Body of pancreas (tissue), 4 donors: ENCODE measurements at places on chromosomes 4 and X.

GRCh38 chrX:44946771-44947170 is 73.8 kb downstream of the KDM6A start:
- DNase-seq = no peak

DNA sequence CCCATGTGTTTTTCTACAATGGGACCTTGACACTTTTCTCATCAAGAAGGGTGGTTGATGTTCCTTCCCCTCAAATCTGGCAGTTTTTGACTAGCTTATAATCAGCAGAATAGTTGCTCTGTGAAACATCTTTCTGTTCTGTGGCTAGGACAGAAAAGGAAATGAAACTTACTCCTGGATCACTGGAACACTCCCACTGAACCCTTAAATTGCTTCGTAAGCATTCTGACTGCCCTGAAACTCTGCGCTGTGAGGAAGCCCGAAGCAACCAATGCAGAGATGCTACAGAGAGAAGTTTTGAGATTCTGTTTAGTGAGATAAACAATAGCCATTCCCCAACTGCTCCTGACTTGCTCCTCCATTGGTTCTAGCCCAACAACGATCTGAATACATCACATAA is 602.2 kb downstream of the CENPC start:
- DNase-seq = no peak

- DNase-seq = no peak
These were observed 83.0 kb upstream of the IL13RA1 start for GRCh38 chrX:118644378-118644777.

GRCh38 chr4:109611045-109611646 is 51.1 kb downstream of the MCUB start:
- DNase-seq = no peak

- no peak for DNase-seq
These were observed 179.7 kb upstream of the NDP start for GRCh38 chrX:44152852-44153251.

GRCh38 chr4:137116144-137116543 is 416.1 kb downstream of the PCDH18 start:
- no peak for DNase-seq

- no peak for DNase-seq
These were observed 15.3 kb downstream of the ATP7A start for GRCh38 chrX:77925764-77926163.

DNA sequence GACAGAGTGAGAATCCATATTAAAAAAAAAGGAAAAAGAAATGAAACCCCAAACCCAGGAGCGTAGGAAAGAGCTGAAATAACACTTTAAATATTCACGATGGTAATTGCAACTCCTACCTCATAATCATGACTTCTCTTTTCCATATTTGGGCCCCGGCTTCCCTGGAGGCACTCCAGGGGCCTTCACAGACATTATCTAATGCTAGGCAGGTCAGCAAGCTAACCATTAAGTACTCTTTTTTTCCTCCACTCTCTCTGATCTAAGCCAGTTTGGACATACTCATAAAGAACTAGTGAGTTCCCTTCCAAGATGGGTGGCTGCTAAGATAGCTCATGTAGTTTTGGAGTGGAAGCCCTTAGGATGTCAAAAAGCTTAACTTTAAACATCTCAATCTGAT is 83.2 kb downstream of the SH3KBP1 start:
- DNase-seq = no peak

DNA sequence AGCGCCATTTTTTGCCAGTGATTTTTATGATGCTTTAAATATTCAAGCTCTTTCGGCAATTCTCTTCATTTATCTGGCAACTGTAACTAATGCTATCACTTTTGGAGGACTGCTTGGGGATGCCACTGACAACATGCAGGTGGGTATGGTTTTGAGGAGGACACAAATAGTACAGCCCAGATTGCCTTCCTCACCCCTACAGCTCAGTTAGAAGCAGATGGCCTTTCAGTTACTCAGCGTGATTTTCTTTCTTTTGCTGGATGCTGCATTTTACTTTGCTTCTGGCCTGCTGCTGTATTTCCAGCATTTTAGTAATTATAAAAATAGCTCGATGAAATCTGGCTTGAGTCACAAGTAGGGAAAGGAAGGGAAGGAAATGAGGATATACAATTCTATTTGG is 114.7 kb downstream of the SLC4A4 start:
- DNase-seq = no peak

DNA sequence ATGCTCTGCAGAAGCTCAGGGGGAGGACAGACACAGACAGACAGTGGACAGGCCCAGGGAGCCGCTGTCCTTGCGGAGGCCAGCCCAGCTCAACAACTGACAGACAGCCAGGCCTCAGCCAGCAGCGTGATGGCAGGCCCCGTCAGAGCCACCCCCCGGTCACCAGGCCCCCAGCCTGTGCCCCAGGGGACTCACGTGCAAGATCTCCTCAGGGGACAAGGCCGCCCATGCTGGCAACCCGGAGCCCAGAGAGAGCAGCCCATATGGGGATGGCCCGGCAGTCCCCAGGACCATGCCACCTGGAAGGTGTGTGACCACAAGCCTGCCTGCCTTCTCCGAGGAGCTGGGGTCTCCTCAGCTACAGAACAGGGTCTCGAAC is 28.0 kb upstream of the MXD4 start:
- DNase-seq = no peak

GRCh38 chr4:168993714-168994510 is 16.1 kb downstream of the CBR4 start:
- no peak for DNase-seq

GRCh38 chr4:104890598-104891275 is 255.9 kb upstream of the TET2 start:
- DNase-seq = no peak

DNA sequence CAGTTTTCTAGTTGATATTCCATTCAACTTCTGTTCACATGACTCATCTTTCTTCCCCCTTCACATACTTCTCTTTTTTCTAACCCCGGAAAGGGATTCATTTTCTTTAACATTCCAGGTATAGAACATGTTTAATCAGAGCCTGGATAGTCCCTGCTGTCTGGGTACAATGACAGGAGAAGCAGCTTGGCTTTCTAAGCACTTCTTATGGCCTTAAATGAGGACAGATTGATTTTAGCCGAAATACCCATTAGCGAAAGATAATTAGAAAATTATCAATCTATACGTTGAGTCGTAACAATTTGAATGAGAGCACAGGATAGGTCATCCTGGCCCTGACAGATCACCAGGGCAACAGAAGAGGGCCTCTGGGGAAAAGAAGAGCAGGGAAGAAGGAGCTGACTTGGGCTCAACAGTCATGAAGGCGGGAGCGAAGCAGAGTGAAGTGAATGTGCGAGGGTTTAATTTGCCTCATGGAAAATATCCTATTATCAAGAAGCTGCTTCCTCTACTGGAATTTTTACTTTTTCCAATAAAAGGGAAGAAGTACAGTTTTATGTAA is 62.2 kb downstream of the PPP1R2C start:
- DNase-seq = no peak

- no peak for DNase-seq
These were observed 17.0 kb upstream of the TMEM154 start for GRCh38 chr4:152696764-152697261.

- DNase-seq = no peak
These were observed 708.9 kb upstream of the HS3ST1 start for GRCh38 chr4:12137575-12137974.

- DNase-seq = no peak
These were observed 18.2 kb upstream of the NKRF start for GRCh38 chrX:119624417-119624816.

DNA sequence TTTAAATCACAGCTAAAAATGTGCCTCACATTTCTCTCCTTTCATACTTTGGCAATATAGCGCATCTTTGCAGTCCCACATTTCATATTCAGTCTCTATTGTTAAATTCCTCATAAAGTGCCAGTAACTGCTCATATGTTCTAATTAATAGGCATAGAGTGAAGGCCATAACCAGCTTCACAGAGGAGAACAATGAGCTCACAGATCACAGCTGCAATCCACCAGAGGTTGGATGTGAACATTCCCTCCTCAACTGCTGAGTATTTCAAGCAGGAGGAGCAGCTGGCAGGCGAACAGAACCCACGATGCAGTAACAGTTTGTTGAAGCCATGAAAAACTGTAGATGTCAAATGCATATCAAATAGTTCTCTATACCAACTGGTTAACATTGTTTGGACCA is 2088.7 kb upstream of the AGA start:
- no peak for DNase-seq

DNA sequence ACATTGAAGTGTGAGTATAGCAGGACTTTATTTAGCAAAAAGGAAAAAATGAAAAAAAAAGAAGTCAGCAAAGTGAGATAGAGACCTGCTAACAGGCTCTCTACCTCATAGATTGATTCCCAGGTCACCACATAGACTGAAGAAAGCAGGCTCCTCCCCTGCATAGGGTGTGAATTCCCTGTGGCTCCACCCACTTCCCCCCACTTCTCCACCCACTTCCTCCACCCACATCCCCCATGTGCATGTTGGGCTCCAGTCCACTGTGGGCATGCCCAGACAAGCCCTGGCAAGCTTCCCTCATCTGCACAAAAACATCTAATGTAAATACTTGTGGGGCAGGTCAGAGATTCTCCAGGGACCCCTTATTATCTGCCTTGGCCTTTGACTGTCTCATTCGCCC is 97.8 kb downstream of the TMEM47 start:
- DNase-seq = no peak

GRCh38 chr4:37628977-37629609 is 57.1 kb downstream of the RELL1 start:
- DNase-seq = no peak

DNA sequence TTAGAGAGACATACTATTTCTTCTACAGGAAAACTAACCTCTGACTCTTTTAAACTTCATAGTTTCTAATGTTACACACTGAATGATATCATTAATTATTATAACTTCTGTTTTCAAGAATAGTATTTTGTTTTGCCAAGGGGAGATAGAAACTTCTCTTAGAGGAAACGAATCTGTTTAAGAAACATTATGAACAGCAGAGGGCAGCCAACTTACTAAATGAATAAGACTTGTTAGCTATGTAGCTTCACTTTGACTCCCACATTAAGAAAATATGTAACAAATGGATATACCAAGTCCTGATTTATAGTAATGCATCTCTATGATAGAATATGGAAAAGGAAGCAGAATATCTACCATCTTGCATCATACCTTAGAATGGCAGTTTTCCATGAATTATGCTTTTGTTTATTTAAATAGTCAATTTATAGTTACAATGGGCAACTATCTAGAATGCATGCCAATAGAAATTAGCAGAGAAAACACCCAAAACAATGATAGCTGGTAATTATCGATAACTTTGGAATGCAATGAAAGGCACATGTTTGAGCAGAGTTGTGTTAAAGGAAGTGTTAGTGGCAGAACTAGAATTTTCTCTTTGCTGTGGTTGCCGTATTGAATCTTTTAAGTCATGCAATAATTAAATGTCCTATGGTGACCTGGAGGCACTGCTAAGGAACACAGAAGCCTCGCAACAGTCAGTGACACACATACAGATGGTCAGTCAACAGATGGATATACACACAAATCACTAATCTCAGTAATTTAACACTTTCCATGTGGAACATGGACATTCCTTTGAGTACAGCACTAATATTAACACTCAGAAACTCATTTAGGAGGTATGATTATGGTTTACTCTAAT is 105.7 kb upstream of the PDLIM3 start:
- no peak for DNase-seq

DNA sequence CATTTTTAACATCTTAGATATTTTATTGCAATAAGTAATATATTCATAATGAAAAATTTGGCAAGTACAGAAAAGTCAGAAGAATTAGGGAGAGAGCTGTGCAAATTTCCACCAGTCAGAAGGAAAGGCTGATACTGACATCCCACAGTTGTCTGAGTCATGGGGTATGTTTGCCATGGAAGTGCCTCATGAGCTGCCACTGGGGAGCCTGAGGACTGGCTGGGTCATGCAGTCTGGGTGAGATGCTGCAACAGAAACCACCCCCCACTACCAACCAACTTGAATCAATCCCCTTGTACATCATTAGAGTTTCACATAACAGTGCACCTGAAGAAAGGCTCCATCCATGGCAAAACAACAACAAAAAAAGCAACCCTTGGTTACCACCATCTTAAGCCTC is 45.2 kb upstream of the ENPP6 start:
- DNase-seq = no peak

DNA sequence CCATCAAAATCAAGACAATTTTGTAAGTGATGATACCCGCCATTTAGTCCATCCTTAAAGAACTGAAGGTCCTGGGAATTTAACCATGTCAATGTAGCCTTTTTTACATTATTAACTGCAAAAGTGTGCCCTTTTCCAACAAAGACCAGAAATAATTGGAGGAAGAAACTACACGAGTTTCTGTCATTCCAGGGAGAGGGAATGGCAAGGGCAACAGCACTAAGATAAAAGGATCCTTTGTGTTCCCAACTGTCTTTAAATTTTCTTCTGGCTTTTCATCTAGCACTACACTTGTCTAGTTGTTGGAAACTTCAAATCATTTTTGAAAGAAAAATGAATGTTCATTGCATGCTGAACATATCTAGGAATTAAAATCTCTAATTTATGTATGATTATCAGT is 286.2 kb downstream of the GALNTL6 start:
- no peak for DNase-seq

- no peak for DNase-seq
These were observed 1.3 kb downstream of the ANTXR2 start for GRCh38 chr4:80071604-80072227.

- DNase-seq = no peak
These were observed 38.4 kb downstream of the FAT4 start for GRCh38 chr4:125353131-125353530.

GRCh38 chrX:85052205-85052604 is 48.5 kb downstream of the APOOL start:
- no peak for DNase-seq

DNA sequence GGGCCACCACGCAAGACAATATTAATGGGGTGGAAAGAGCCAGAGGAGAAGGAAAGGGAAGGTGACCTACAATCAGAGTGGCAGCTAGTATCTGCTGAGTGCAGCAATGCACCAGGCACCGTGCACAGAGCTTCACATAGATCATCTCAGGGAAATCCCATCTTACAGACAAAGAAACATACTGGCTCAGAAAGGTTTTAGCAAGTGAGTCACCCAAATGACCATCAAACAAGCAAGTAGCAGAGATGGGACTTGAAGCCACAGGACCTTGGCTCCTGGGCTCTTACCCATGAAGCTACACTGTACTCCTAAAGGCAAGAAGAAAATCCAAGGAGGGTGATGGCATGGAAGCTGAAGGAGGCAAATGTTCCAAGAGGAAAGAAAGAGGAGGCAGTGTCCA is 6.8 kb downstream of the ANXA5 start:
- DNase-seq = no peak

- peak; percentile 61 for DNase-seq
These were observed 161.2 kb downstream of the EFNB1 start for GRCh38 chrX:68989865-68990606.

DNA sequence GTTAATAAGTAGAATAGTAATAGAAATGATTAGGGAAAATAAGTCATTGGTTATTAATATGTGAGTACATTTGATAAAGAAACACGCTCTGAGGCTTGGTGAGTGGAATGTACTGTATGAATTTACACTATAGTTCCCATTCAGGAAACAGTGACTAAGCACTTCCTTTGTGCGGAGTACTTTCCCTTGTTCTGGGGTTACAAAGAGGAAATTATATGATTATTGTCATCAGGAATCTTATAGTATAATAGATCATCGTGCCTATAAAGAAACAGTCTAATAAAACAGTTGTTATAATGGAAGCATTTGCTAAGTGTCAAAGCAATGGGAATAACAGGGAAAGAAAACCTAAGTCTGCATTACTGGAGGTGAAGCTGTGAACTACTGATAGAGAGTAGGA is 138.0 kb downstream of the RPA4 start:
- DNase-seq = no peak
